ENCODE measurements at places on chromosomes 11 and 22.
A peak's percentile ranks its signal among the peaks of the same experiment; 100 is the strongest.

- peak; percentile 89 for DNase-seq
Observed at GRCh38 chr11:27254744-27255446, 108.1 kb downstream of the CCDC34 start.

GRCh38 chr11:30987819-30988218 lies 381.7 kb downstream of the DCDC1 start:
- DNase-seq, result no peak

- DNase-seq, result no peak
Observed at GRCh38 chr11:1450949-1451710, 35.4 kb downstream of the MOB2 start.

DNA sequence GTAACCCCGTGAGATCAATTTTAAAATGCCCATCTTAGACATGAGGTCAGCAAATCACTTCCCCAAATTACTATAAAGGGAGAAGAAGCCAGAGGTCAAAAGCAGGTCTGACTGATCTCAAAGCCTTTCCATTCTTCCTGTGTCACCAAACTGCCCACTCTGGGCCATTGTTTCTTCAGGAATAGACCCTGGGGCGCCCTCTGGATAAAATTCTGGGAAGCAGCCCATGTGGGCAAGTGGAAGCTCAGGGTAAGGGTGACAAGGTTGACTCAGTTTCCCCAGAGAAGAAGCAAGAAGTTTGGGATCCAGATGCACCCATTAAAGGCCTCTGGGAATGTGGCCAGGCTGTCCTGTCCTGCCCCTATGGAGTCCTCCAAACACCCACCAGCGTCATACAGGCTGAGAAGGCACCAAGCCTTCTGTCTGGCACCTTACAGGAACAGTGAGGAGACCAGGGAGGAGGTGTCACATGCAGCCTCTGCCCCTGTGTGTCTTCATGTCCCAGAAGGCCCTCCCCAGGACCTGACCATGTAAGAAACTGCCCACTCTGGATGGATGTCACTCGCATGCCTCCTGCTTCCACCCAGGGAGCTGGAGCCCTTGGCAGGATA lies 50.1 kb downstream of the CHST1 start:
- DNase-seq, result no peak

DNA sequence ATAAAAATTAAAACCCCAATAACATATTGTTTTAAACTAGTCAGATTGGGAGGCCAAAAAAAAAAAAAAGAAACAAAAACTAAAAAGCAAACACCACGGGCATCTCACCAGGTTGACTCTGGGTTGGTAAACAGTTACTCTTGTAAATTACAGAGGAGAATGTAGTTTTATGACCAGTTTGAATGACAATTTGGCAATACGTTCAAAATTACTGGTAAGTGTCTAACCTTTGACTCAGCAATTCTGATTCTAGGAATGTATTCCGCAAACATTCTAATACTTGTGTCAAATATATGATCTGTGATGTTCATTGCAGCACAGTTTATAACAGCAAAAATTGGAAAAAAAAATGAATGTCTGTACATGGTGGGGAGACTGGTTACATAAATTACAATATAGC lies 1376.0 kb downstream of the TBC1D22A start:
- no peak for DNase-seq

- no peak for DNase-seq
Observed at GRCh38 chr11:74627381-74627780, 35.0 kb downstream of the POLD3 start.

DNA sequence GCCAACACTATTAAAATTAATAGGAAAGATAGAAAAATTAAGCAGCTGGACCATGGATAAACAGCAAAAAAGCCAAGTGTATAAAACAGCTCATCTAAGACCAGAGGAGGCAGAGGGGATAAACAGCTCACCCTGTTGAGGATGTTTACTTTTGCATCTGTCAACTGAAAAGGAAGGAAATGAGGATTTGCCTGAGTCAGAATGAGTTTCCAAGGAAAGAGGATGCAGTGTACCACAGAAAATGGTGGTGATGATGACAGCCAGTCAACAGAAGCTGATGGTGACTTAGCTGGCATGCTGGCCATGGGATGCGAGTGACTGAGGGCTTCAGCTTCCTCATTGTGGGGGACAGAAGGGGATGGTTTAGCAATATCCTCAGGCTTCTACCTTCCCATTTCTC lies 183.5 kb downstream of the KIRREL3 start:
- no peak for DNase-seq

DNA sequence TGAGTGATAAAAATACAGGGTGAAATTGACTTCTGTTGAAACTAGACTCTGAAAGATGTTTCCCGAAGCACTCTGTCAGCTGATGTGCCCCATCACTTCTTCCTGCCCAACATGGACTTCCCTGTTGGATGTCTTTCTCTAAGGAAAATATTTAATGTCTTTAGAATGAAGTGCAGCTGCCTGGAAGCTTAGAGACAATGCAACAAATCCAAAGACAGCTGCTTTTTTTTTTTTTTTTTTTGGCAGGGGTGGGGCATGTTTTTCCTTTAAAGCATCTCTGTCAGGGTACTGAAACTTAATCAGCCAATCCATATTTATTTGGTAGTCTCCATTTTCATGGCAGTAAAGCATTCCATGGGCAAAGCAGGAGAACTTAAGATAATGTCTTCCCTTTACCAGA lies 5.9 kb downstream of the JAM3 start:
- no peak for DNase-seq

DNA sequence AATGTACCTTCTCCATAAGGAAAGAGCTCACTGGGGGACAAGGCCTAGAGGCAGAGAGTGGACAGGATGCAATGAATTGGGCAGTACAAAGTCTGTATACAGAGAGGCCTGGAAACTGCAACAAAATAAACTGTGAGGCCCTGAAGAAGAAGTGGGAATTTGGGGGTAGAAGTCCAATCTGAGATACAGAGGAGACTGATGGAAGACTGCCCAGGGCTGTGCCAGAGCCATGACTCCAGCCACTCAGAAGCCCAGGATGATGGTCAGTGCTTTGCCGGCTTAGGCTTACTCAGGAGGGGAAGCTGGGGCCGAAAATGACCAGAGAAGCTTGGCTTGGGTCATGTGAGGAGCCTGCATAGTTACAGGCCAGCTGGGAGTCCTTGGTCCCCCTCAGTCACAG lies 5.7 kb downstream of the SAA4 start:
- no peak for DNase-seq

DNA sequence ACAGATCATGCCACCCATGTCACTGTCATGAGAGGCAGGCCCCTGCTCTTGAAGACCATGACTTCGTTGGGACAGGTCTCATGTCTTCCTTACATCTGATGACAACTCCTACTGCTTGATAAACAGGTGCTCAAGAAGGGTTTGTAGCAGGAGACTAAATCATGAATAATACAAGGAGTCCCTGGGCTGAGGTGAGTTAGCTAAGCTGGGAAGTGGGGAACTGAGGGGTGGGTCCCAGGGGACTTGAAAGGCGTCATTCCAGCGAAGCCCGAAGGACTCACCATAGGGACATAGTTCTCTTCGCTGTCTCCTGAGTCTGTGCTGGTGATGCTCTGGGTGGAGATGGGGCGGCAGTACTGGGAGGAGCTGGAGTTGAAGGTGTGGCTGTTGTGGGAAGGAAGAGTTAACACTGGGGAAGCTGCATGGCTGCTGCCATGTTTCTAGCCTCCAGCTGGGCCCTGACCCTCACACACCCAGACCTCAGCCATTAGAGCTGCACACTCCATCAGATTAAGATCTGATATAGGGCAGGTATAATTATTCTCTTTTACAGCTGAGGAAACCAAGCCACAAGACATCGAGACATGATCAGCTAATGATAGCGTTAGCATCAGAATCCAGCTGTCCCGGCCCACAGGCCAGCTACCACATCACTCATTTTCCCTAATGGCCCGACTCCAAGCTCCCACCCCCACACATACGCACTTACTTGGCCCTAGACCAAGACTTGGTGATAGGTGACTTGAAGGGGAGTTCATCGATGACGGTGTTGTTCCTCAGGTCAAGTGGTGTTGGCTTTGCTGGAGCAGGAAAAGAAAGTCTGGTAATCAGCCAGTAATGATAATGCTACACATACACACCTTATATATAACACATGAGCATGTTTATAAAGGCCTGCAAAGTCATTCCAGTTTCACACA lies 32.9 kb downstream of the USP35 start:
- no peak for DNase-seq

DNA sequence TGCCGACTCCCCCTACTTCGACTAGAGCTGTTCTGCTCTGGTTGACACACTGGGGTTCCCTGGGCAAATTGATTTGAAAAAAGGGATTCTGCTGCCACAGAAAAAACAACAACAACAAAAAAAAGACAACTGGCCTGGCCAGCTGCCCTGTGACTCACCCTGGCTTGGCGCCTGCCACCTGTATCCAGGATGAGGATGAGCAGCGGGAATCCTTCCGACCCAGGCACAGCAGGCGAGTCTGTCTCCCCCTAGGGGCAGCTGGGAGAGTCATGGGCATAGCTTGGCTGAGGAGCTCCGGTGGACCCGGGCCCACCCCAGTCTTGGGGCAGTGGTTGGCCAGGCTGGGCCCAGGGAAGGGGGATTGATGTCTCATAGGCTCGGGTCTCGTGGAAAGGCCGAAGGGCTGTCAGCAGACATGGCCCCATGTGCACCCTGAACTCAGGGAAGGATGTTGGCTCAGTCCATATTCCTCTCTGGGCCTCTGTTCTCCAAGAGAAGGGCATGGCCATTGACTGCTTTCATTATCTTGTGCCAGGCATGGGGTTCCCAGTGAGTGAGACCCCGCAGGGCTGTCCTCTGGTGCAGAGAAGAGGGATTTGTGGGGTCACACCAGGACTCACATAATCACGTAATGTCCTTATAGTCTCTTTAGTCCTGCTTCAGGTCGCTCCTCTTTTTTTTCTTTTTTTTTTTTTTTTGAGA lies 10.4 kb upstream of the SUN2 start:
- no peak for DNase-seq

- no peak for DNase-seq
Observed at GRCh38 chr11:68601147-68601546, 83.2 kb upstream of the GAL start.

DNA sequence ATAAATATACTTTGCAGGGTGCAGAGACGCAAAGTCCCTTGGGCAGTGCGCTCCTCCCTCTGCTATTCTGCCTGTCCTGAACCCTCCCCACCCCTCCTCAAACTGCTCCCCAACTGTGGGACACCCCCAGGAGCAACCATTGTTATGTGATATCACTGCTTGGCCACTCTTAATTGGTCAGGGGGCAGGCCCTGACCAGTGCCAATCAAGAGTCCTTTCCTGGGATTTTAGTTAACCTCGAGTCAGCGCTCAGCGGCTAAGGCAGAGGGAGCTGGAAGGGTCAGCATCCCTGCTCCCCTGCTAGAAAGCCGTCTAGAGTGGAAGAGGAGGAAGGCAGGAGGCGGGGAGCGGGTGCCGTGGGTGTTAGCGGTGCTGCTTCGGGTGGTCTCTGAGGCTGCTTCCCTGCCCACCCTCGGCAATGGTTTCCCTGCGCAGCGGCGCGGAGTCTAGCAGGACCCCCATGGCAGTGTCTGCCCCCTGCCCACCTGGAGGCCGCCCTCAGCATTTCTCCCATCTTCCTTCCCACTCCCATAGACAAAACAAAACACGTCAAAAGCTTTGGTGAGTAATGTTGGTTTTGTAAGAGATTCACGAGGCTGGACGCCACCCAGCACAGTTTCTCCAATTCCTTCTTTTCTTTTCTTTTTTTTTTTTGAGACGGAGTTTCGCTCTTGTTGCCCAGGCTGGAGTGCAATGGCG lies 38.4 kb upstream of the A4GALT start:
- DNase-seq, result no peak

- no peak for DNase-seq
Observed at GRCh38 chr11:106216281-106216680, 138.8 kb downstream of the AASDHPPT start.

DNA sequence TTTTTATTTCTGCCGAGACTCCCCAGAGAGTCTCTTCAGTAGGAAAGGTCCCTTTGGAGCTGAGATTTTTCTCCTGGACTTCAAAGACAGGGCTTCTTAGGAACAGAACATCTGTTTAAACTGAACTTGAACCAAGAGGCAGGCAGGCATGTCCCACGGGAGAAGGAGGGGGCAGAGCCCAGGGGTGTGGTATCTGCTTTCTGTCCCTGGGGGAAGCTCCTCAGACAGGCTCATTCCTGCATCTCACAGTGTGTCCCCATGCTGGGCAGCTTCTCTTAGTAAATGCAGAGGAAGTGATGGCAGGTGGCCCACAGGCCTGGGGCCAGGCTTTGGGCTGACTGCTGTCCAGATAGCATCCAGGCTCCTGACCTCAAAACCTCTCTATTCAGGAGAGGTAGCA lies 47.3 kb downstream of the TSPAN18 start:
- DNase-seq, result no peak

DNA sequence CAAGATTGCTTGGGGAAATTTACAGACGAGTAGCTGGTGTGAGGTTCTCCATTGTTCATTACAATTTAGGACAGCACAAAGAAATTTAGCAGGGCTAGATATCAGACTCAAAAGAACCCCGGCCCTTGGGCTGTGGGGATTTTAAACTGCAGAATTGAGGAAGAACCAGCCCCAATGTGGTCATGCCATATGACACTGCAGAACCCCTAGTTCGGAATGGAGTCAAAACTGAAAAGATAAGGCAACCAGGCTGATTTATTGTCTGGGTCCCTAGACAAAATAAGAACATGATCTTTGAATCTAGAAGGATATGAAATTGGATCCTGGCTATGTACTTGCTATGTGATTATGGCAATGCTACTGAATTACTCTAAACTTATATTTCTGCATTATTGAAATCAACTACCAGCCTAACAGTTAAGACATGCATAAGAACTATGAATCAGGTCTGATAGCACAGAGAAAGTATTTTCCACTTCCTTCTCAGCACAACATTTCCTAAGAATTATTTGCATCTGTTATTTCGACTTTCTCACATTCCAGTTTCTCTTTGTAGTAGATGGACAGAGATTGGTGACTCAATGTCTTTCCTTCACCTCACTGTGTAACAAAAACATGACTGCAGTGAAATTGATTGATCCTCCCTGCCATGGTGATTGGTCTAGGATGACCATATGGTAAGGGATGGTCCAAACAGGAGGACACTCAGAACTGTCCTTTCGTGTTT lies 13.2 kb downstream of the MMP3 start:
- no peak for DNase-seq

All from muscle of back (tissue), 13 donors.